ENCODE measurements at places on chromosomes 6 and 20.

DNA sequence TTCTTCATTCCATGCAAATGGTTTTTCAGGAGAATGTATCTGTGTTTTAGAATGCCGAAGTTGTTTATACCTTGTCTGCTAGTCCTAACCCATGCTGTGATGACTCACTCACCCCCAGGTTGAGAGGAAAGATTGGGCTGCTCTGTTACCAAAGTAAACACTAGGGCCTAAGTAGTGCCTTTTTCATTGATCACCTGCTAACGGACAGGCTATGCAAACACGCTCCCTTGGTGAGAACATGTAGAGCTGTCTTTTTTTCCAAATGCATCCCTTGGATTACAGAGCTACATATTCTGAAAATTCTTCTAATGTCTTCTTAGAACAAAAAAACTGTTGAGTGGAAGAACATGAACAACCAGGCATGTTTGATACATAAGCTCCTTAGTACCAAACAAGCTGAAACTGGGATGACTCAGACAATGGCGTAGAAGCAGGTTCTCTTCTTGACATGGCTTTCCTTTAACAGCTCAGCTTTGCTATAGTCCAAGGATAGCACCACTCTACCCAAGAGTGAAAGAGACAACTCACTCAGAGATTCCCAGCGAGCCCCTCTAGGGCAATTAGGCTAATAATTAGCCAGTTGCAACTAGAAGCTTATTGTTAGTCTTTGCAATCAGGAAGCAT is 20.5 kb downstream of the PERP start:
- DNase-seq = no peak

GRCh38 chr20:14915356-14915755 is 577.9 kb upstream of the FLRT3 start:
- DNase-seq = no peak

DNA sequence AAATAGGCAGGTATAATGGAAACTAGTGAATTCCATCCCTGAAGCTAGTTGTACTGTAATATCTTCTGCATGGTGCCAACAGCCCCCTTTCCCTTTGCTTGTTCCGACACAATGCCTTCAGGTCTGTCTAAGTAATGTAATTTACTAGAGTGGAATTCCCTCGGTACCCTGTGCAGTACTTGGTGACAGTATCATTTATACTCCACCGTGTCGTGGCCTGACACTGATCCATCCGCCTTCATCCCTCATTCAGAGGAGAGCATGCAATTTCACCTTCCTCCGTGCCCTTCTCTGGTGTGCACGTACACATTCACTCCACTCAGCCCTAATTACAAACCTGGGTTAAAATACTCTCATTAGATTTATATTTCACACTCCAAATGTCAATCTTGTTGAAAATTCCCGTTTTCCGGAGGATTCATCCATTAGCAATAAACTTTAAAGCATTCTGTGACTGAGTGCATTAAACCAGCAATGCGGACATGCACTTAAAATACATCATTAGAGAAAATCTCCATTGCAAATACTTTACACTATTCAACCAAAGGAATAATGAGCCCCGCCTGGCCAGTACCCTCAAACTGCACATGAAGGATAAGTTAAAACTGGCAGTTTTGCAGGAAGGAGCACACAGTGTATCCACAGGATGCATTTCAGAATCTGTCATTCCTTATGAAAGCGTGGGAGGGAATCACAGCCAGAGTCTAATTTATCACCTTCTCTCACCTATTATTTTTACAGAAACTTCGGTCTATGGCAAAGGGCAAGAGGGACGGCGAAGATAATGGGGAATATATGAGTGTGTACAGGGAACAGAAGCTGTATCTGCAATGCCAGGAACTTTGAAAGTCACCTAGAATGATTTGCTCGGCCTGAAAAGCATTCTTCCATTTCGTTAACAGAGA is 182.5 kb downstream of the GJA10 start:
- DNase-seq = no peak

GRCh38 chr6:144637541-144637940 is 352.4 kb downstream of the UTRN start:
- DNase-seq = no peak

DNA sequence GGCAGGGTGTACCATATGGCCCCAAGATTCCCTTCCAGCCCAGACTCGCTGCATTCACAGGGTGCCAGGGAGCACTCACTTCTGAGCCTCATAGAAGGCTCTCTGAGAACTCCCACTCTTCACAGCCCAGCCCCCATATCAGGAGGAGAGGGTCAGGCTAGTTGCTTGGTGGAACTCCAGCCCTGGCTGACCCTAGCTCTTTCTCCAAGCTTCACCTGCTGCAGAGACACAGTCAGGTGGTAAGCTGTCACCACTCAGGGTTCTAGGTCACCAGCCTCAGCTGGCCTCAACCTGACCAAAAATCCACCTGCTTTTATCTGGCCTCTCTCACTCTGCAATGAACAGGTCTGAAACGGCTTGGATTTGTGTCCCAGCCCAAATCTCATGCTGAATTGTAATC is 162.7 kb upstream of the MLN start:
- DNase-seq = no peak

DNA sequence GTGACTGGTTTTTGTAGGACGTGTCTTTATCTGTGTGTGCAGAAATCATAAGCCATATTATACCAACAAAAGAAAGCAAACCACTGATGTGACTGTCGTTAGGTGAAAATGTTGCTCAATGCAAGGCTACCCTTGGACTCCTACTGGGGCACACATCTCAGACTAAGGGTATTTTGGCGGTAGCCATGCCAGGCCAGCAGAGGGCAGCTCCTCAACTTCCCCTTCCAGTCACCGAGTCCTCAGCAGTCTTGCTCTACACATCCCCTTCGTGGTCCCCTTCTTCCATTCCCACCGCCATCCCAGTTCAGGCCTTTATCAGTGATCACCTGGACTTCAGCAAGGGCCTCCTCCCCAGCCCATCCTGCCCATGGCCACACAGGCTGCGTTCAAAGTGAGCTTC is 113.7 kb upstream of the GGTLC1 start:
- DNase-seq = no peak

DNA sequence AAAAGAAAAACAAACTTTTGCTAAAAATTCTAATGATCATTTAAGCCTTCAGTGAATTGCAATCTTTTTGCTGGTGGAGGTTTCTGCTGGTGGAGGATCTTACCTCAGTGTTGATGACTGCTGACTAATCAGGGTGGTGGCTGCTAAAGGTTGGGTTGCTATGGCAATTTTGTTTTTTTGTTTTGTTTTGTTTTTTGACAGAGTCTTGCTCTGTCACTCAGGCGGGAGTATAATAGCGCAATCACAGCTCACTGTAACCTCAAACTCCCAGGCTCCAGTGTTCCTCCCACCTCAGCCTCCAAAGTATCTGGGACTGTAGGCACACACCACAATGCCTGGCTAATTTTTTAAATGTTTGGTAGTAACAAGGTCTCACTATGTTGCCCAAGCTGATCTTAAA is 94.7 kb downstream of the ANKRD6 start:
- no peak for DNase-seq

DNA sequence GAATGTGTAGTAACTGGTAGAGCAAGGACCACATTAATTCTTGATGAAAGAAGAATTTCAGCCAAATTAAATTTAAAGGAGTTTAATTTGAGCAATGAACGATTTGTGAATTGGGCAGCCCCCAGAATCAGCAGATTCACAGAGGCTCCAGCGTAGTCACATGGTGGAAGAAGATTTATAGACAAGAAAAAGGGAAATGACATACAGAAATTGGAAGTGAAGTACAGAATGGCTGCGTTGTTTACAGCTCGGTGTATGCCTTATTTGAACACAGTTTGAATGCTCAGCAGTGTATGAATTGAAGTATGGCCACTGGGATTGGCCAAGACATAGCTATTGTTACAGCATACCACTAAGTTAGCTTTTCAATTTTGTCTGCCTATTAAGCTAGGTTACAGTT is 173.6 kb upstream of the ARG1 start:
- DNase-seq = no peak

DNA sequence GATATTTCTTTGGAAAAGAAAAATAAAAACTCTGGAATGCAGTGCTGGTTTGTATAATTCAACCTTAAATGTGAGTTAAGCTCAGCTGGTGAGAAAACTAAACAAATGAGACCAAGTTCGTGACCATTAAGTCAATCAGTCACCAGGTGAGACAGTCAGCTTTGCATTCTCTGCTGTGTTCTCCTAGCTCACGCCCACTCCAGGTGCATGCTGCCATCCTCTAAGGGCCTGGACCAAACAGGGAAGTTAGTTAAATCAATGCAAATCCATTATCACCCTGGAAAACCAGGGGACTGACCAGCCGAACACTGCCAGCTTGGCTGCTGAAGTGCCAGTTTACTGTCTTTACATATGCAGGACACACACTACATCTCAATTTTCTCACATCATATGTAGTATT is 7.2 kb downstream of the TPBG start:
- no peak for DNase-seq

- no peak for DNase-seq
Measured at GRCh38 chr20:22807646-22808244, 223.4 kb upstream of the FOXA2 start.

- no peak for DNase-seq
Measured at GRCh38 chr6:158631678-158632537, 12.6 kb downstream of the DYNLT1 start.

GRCh38 chr6:69827276-69827893 is 30.6 kb upstream of the LMBRD1 start:
- no peak for DNase-seq

DNA sequence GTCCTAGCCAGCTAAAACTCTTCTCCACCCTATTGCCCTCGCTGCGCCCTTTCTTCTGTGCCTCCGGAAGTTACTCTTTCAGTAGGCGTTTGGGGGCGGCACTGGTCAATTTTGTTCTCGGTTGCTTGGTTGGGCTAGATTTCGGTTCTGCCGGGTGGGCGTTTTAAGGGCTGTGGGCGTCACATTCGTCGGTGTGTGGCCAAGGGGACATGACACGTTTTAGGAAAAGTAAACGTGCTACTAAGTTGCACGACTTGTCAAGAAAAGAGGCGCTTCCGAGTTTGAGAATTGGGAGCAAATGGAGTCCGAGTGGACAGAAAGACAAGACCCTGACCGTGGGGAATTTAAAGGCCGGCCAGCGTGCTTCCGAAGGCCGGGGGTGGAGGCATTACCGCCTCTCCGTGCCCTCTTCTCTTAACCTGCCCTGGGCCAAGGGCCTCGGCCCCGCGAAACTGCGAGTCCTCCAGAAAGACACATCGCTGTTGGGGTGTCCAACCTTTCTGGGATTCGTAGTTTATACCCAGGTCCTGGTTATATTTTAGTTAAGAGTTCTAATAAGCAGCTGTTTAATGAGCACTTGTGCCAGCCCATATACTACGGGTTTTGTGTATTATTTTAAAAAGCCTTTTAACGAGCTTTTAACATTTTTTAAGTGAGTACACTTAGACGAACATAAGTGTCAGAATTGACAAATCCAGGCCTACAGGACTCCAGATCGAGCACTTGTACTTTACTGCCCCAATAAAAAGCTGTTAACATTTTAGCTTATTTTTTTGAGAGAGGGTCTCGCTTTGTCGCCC is 664 bp upstream of the BAG6 start:
- DNase-seq = no peak

DNA sequence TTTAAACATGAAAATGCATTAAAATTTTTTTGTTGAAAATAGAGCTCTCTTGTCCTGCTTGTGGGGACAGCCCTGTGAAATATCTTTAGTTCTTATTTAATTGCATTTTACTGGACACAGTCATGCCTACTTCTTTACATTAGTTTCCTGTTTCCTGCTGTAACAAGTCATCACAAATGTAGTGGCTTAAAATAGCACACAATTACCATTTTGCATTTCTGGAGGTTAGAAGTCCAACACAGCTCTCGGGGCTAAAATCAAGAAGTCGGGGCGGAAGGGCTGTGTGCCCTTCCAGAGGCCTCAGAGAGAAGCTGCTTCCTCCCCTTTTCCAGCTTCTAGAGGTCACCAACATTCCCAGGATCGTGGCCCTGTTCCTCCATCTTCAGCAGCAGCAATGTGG is 29.4 kb downstream of the PNLDC1 start:
- no peak for DNase-seq

- no peak for DNase-seq
Measured at GRCh38 chr6:48628316-48628715, 517.3 kb upstream of the PTCHD4 start.

DNA sequence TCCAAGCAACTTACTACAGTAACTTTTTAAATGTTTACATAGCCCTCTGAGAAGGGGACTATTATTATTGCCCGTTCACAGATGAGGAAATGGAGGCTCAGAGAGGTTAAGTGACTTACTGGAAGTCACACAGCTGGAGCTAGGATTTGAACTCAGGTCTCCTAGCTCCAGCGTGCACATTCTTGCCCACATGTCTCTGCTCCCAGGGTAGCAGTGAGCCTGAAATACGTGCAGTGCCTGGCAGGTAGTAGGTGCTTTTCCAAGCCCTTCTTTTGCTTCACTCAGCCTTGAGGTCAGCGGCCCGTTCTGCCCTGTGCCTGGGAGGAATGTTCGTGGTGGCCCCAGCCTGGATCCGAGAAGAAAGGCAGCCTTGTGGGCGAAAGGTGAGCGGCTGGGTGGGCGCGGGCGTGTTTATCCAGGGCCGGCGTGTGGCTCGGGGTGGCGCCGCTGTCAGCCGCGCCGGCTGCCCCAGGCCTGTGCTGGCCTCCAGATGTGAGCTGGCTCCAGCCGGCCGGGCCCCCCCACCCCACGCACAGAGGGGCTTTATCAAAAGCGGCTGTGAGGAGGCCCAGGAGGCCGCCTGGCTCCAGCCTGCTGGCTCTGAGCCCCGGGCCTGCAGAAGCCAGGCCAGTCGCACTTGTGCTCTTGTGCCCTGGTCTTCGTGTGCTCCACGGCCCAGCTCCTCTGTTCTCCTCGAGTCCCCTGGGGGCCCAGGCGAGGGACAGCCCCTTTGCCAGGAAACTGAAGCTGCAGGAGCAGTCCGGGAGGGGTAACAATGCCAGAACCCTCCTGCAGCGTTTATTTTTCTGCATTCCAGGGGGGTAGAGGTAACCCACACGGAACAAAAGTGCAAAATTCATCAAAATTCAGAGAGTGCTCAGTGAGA is 58.1 kb downstream of the UBE2V1 start:
- DNase-seq = no peak

GRCh38 chr6:158660333-158660754 is 10.5 kb downstream of the SYTL3 start:
- no peak for DNase-seq

- no peak for DNase-seq
Measured at GRCh38 chr6:18263418-18264218, 712 bp downstream of the DEK start.

DNA sequence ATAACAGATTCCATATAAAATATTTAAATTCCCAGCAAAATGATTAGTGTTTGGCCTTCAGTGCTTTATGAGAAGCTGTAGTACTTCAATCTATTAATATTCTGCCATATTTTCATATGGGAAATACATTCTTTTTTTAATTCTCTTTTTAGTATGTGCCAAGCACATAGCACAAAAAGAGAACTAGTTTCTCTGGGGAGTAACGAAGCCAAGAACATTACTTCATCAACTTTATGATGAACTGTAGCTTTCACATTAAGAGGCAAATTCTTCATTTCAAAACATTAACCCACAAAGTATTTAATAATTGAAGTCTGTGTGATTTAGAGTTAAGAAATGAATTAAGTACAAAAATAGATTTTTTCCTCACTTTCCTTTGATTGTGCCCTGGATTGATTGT is 281.0 kb upstream of the EYS start:
- DNase-seq = no peak

GRCh38 chr6:81801489-81801888 is 49.0 kb upstream of the TENT5A start:
- no peak for DNase-seq

- DNase-seq = no peak
Measured at GRCh38 chr6:2855061-2855519, 13.4 kb upstream of the SERPINB1 start.

All from stimulated activated CD8-positive, alpha-beta memory T cell treated with anti-CD3 and anti-CD28 coated beads, Interleukin-2, amount 100 ng/mL, for 1 hour (primary cell).